NCI-H526 treated with DMSO at 0.1 percent for 48 hours (cell line): ENCODE measurements at places on chromosomes 12 and 14.

GRCh38 chr14:68945585-68946488 lies 33.3 kb downstream of the ACTN1 start:
- peak; percentile 23 for DNase-seq

- no peak for DNase-seq
Measured at GRCh38 chr12:124391340-124392261, 96.7 kb downstream of the RFLNA start.

- DNase-seq = no peak
Measured at GRCh38 chr12:61254225-61254624, 1006.0 kb upstream of the USP15 start.

DNA sequence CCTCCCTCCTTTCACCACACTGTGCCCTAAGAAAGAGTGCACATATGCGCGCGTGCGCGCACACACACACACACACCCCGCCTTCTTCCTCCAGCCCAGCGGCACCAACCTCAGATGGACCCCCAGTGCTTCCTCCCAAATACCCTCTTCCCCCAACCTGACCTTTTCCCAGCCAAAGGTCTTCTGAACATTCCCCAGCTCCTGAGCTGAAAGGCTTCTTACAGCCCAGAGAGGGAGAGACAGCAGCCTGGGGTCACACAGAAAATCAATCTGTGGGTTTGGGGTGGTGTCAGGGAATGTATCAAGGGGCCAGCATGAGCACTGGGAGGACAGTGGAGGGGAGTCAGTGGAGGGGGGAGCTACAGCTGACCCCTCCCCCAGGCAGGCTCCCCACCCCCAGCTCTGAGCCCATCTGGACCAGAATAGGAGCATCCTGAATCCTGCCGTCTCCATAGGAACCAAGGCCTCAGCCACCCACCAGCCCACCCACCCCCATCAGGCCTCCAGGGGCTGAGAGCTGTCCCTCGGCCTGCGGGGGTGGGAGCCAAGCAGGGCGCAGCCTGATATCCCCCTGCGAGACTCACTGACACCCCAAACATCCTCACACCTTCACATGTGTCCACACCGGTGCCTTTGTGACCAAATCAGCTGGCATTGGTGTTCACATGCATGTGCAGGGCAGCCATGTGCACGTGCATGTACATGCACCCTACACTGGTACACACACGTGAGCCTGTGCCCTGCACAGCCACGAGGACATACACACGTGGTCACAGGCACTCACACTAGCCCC lies 5.7 kb downstream of the RASAL1 start:
- DNase-seq = no peak

DNA sequence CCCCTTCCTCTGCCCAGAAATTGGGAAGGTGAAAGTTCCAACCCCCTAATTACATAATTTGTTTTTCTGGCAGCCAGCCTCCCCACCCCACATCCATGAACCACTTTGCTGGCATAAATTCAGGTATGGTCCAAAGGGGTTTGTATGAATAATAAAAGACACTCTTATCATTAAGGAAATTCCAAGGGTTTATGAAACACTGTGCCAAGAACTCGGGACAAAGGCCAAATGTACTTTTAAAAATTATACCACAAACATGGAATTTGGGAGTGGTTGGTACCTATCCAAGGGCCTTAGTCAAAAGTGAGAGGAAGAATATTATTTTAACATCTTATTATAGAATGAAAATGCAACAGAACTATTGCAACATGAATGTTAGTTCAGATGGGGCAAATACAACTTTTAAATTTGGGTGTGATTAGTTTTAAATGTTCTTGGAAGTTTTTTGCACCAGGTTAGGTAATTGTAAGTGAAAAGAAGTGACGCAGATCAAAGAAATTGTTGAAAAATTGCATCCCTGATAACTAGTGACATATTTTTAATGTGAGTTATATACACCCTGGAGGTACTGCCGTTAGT lies 217.8 kb downstream of the TMEM117 start:
- no peak for DNase-seq
